A673 (cell line): ENCODE measurements at places on chromosomes 1 and 21.

GRCh38 chr1:24089027-24089742 lies 22.8 kb downstream of the MYOM3 start:
- no peak for DNase-seq

GRCh38 chr1:88892357-88892877 lies 1.1 kb upstream of the GTF2B start:
- DNase-seq = peak; percentile 70

- peak; percentile 9 for DNase-seq
Measured at GRCh38 chr1:239816081-239816782, 275.5 kb upstream of the FMN2 start.

DNA sequence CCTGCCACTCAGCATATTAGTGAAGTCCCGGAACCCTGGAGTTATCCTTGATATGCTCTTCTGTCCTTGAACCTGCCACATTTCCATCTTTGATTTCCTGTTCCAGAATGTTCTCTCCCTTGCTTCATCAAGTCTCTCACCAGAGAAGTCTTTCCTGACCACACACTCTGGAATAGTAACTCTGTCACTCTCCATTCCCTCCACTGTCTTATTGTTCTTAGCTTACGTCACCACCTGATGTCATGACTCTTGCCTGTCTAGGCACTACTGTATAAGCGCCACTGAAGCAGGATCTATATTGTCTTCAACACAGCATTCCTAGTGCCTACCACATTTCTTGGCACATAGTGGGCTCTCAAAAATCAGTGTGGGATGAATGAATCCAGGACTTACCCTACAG lies 65.4 kb upstream of the SMYD2 start:
- DNase-seq = no peak

DNA sequence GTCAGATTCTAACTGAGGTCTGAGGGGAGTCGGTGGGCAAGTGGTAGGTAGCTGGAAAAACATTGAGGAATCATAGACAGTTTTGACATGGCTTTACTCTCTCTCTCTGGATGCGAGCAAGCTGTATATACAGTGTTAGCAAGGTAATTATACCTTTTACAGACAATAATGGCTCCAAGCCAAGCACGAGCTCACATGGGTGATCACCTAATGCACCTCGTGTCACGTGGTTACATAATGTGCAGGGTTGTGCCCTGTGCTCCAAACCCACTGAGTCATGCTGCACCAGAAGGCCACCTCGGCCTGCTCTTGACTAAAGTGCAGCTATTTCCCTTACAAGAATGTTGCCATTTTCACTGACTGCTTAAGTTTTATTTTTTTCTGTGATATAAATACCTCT lies 7.6 kb upstream of the CLCA2 start:
- DNase-seq = no peak

DNA sequence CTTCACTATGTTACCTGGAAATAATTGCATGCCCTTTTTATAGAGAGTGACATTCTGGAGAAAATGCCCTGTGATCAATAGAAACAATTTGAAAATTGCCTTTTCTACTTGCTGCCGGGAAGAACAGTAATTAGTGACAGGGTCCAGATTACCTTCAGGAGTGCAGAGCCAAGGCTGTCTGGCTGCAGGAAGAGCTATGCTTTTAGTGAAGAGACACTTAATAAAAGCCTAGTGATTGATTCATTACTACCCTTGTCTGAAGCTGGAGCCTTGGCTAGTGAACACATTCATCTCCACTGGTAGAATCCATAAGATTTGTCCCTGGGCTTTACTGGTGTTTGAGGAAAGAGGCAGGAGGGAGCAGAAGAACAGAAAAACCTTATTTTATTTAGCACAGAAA lies 12.9 kb upstream of the DNASE2B start:
- no peak for DNase-seq

GRCh38 chr21:38819719-38820159 lies 14.0 kb downstream of the ETS2 start:
- no peak for DNase-seq

DNA sequence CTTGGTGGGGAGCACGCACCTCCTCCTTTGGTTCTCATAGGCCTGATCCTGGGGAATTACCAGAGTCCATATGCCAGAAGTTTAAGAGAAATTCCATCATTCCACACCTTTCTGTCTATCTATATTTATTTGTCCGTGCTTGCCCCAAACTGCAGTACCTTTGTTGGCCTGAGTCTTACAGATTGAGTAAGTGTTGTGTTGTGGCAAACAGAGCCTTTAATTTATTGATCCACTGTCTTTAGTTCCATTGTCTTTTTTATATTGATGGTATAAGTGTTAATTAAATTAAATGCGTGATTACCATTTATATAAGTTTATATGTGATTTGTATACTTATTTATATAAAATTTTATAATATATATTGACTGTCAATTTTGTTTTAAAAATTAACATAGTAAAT lies 4.9 kb downstream of the SH3BGR start:
- DNase-seq = no peak

DNA sequence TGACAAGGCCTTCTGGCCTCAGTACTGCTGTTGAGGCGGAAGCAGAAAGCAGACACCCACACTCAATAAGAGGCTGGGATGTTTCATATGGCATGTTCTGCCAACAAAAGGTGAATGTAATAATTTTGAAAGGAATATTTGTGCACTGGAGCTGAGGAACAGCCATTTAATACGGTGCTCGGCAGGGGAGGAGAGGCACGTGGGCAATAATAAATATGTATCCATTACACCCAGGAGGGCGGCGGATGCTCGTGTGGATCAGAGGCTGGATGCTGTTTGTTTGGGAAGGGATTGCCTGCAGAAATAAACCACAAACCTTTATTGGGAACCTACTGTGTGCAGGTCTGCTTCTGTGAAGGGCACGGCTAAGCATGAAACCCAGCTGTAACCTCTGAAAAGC lies 92.0 kb downstream of the VWA5B1 start:
- DNase-seq = no peak

DNA sequence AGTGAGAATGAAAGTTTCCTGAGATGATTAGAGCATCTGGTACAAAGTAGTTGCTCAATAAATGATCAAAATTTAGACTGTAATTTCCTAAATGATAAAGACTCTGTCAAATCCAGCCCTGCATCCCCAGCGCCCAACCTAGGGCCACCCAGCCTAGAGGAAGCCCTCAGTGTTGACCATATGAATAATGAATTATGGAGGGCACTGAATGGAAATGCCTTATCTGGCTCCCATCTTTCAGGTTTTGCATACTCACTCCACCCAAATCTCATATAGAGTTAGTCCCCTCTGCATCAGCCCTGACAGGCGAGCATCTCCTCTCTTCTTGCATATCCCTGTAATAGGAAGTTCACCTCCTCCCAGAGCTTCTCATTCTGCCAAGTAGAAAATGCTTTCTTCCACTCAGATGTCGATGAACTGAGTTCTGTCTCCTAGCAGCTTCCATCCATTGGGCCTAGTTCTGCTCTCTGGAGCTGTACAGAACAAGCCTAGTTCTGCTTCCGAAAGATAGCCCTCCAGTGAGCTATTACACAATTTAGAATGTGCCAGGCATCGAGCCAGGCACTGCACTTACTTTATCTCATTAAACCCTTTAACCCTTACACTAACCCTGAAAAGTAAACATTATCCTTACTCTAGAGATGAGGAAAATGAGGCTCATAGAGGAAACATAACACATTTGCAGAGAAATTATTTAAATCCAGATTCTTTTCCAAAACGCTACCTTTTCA lies 20.9 kb downstream of the COA7 start:
- DNase-seq = no peak

- DNase-seq = no peak
Measured at GRCh38 chr1:2597441-2598328, 11.1 kb downstream of the PRXL2B start.
